Activated naive CD4-positive, alpha-beta T cell treated with anti-CD3 and anti-CD28 coated beads, Interleukin-2, amount 50 U/mL, for 72 hours (primary cell): ENCODE measurements at places on chromosomes 2 and 18.

DNA sequence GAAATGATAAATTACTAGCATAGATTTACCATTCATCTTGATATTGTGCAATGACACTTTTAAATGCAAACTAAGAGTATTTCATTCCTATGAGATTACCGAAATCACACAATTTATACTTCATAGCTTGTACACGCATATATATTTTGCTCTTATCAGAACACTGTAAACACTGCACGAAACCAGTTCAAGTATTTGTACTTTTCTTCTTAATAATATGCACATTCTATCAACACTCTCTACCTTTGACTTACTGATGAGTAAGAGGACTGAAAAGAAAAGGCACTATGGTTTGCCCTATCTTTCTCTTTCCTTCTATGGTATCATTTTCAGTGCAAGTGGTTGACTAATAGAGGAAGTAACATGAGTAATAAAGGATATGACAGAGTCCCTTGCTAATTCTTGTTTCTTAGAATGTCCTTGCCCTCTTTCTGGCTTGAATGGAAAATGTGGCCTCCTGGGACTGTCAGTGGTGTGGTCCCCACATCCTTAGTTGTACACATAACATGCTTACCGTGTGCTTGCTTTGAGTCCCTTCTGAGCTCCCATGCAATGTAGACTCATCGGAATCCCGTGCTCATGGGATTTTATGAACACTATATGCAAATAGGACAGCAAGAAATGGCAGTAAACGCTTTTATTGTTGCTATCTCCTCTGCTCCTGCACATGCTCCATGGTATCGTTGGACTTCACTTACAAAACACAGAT lies 363.5 kb upstream of the TNP1 start:
- DNase-seq, result peak; percentile 58

DNA sequence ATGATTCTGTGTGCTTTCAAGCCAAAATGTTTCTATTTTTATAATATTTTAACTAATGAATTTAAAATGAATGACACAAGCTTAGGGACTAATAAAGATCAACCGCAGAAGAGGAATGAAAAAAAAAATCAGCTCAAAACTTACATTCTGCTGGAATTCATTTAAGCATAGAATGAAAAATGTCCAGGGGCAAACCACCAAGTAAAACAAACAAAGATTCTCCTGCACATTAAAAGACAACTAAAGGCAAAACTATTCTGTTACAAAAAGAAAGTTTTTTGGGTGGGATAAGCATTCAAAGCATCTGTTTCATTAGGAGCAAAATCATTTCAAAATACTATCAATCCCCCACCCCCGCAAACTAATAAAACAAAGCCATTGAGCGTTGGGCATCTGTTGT lies 99.3 kb upstream of the SOX11 start:
- DNase-seq, result no peak

GRCh38 chr2:190970160-190970559 lies 43.8 kb downstream of the STAT1 start:
- no peak for DNase-seq

GRCh38 chr2:64635976-64636911 lies 17.5 kb downstream of the SERTAD2 start:
- DNase-seq, result no peak
